ENCODE measurements at places on chromosomes 4 and X.

DNA sequence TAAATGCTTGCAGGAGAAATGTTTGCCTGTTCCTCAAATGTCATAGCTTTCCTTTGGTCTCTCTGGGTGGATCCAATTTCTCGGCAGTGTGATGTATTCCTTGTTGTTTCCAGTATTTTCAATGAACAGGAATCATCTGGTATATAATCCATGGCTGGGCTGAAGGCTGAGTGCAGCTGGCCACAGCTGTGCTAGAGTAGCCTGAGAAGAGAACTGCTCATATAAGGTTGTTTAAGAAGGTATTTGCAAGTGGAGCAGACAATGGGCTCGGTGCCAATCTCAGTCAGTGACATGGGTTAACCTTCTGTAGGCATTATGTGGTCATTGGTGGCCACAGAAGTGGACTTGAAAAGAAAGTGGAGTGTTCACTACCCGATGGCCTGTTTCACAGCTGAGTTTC is 390.3 kb downstream of the SPRY1 start:
- no peak for DNase-seq

GRCh38 chrX:111262086-111262485 is 8.2 kb downstream of the CAPN6 start:
- no peak for DNase-seq

GRCh38 chr4:23456864-23457263 is 433.0 kb downstream of the PPARGC1A start:
- no peak for DNase-seq

- DNase-seq: no peak
These were observed 320.5 kb upstream of the EMCN start for GRCh38 chr4:100838286-100838685.

GRCh38 chr4:131609039-131609438 is 1540.1 kb upstream of the PCDH10 start:
- DNase-seq: no peak

- no peak for DNase-seq
These were observed 387.6 kb downstream of the PDHA2 start for GRCh38 chr4:96227515-96227914.

- no peak for DNase-seq
These were observed 340.0 kb upstream of the RASGEF1B start for GRCh38 chr4:81811562-81812293.

- no peak for DNase-seq
These were observed 483.4 kb downstream of the RPA4 start for GRCh38 chrX:97367125-97367524.

DNA sequence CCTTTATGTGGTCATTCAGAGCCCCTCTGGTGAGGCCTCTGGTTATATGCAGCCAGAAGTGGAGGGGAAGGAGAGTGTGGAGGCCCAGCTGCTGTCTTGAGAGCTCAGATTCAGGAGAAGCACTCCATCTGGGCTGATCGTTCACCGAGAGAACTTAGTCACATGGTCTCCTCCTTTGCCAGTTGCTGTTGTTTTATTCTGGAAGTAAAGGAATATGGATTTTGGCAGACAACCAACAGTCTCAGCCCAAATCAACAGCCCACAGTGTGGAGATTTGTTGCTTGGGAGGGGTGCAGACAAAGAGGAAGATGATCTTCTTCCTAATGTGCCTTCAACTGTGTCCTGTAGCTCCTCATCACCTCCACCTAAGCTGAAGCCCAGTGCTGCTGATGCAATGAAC is 355.4 kb downstream of the ANK2 start:
- no peak for DNase-seq

DNA sequence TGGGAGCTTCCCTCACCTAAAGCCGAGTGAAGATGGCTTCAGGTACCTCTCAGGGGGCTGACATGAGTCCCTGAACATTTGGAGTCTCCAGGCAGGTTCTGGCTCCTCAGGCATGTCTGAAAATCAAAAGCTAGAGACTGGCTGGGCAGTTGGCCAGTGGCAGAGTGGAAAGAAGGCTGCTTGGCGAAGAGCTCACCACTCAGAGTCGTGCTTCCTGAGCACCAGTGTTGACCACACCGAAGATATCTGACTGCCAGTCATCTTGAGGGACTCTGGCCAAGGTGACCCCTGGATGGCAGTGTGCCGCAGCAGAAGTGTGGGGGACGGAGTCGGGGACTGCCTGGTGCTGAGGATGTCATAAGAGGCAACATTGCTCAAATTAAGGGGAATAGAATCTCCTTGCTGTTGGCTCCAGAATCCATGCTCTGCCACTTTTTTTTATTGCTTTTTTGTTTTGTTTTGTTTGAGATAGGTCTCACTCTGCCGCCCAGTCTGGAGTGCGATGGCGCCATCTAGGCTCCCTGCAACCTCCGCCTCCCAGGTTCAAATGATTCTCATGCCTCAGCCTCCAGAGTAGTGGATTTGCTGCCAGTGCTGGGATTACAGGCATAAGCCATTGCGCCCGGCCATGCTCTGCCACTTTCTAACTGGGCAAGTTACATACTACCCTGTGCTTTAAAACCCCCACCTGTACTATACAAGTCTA is 172.5 kb upstream of the GATB start:
- DNase-seq: peak; percentile 30

- no peak for DNase-seq
These were observed 68.4 kb upstream of the BMP2K start for GRCh38 chr4:78707793-78708192.

GRCh38 chr4:90745176-90745575 is 618.0 kb downstream of the CCSER1 start:
- no peak for DNase-seq

GRCh38 chr4:158788516-158788915 is 19.7 kb downstream of the FNIP2 start:
- DNase-seq: no peak

DNA sequence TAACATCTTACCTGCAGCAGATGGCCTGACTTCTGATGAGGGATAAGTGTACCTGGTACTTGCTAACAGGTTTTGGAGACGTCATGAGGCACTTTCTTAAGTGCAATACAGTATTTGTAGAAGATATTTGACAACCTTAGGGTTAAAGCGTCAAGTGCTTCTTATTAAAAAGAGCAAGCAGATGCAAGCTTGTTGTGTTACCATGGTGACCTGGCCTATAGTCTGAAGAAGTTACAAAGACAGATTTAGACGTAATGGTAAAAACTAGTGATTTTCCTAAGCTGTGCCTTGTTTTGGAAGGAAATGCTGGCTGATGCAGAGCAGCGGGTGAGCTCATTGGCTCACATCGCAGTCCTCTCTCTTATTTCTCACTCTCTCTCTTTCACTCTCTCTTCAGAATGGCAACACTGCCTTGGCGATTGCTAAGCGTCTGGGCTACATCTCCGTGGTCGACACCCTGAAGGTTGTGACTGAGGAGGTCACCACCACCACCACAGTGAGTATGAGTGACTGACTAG is 243.6 kb downstream of the ANK2 start:
- DNase-seq: peak; percentile 27

- no peak for DNase-seq
These were observed 73.3 kb downstream of the TASL start for GRCh38 chrX:30504309-30504708.

- DNase-seq: no peak
These were observed 1206.0 kb upstream of the ADGRL3 start for GRCh38 chr4:59994118-59994517.

GRCh38 chr4:112287258-112287989 is 1.7 kb upstream of the TIFA start:
- DNase-seq: no peak

- DNase-seq: no peak
These were observed 132.2 kb upstream of the FUNDC1 start for GRCh38 chrX:44674906-44675305.

DNA sequence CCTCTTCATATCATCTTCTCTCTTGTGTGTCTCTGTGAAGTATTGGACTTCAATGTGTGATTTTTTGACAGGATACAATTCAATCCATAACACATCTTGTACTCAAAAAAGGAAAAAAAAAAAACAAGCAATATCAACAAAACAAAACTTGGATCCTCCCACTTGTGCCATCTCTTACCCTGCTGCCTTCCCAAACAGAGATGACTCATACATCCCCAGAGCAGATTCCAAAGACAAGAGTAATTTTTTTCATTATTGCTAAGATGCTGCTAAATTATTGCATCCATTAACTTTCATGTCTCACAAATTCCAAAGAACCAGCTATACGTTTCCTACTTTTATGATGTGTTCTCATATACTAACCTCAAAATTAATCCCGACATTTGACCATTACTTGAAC is 479.2 kb downstream of the GBA3 start:
- DNase-seq: no peak

DNA sequence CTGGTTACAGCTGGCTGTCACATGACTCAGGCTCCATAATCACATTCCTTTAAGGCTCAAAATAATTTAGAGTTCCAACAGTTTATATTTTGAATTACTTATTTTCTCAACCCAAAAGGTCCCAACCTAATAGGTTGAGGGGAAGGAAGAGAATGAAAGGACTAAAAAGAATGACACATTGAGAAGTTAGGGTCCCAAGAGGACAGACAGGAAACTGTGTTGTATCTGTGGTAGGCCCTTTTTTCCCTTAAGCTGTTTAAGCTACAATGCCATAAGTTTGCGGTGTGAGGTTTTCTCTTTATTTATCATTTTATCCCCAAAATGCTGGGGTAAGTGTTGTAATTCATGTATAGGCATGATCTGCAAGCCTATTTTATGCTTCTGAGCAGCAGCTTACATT is 290.2 kb downstream of the ZNF674 start:
- no peak for DNase-seq

DNA sequence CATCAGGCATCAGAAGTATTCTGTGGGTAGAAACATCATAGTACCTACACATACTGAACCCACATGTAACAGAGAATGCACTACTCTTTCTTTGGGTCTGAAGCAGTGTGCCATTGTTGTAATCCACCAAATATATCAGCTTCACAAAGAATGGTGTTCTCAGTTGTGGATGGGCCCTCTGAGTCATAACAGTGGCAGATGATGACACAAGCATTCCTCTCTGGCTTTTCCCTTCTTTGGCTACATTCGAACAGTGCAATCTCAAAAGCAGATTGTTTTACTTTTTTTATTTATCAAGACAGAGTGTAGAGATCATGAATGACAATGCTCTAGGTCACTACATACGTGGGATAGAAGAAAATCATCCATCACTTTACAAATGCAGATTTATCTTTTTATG is 247.2 kb upstream of the EPHA5 start:
- DNase-seq: no peak

DNA sequence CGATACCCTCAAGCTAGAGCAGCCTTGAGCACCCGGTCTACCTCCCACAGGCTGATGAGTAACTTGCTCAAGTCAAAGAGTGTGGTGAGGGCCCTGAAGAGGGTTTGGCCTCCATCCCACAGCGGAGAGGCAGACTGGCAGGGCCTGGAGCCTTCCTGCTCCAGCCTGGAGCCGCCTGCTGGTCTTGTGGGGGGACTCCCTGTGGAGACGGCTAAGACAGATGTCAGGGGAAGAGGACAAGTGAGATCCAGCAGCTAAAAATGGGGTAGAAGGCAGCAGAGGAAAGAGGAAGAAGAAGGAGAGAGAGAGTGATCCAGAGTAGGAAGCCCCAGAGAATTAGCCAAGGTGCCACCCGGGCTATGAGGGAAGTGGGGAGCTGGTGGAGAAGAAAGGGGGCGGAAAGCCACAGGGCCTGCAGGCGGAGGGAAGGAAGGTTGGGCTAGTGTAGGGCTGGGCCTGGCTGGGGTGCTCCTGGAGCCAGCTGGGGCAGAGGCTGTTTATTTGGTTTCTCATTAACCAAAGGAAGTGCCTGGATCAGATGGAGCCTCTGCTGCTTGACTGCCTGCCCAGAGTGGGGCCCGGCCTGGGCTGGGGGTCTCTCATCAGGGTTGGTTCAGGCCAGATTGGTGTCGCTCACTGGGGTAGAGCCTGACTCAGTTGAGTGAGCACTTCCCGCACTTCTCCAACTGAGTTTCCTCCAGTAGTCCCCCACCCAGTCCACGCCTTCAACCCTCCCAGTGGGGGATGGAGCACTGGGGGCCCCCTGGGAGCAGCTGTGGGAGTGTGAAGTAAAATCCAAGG is 14.2 kb downstream of the EFNB1 start:
- no peak for DNase-seq

- peak; percentile 40 for DNase-seq
These were observed 107.6 kb upstream of the C1QTNF7 start for GRCh38 chr4:15320121-15320678.

DNA sequence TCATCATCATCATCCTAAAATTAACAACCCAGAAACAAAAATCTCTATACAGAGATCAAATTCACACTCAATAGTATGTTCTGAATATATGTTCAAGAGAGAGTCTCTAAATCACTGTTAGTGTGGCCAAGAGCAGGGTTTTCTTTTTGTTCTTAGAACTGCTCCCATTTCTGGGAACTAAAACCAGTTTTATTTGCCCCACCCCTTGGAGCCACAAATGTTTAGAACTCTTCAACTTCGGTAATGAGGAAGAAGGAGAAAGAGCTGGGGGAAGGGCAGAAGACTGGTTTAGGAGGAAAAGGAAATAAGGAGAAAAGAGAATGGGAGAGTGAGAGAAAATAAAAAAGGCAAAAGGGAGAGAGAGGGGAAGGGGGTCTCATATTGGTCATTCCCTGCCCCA is 32.3 kb downstream of the CYBB start:
- no peak for DNase-seq

- DNase-seq: no peak
These were observed 613.1 kb upstream of the HS3ST1 start for GRCh38 chr4:12041828-12042227.

GRCh38 chr4:4457803-4458553 is 71.1 kb downstream of the NSG1 start:
- no peak for DNase-seq

DNA sequence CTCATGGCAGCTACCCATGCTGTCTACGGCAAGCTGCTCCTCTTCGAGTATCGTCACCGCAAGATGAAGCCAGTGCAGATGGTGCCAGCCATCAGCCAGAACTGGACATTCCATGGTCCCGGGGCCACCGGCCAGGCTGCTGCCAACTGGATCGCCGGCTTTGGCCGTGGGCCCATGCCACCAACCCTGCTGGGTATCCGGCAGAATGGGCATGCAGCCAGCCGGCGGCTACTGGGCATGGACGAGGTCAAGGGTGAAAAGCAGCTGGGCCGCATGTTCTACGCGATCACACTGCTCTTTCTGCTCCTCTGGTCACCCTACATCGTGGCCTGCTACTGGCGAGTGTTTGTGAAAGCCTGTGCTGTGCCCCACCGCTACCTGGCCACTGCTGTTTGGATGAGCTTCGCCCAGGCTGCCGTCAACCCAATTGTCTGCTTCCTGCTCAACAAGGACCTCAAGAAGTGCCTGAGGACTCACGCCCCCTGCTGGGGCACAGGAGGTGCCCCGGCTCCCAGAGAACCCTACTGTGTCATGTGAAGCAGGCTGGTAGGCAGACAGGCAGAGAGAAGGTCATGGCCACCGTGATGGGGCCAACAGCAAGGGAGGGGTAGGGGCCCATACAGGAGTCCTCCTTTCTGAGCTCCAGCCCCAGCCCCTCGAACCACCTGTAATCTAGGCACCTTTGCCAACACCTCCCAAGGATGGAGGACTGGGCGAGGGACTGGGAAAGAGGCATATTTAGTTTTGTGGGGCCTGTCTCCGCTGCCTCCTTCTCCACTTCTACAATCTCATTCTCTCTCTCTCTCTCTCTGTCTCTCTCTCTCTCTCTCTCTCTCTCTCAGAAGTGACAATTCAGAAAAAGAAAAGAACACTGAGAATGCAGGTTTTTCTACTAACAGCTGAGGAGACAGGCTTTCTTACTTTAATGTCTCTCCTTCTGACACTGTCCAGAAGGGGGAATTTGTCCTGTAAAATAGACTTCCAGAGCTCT is 4.7 kb upstream of the TSPYL2 start:
- no peak for DNase-seq

Data from ELF-1 (cell line).